Occipital lobe (tissue), 3 donors: ENCODE measurements at places on chromosomes 6 and 20. TPM values are rescaled to one million over a fixed set of nuclear protein-coding genes. Genes with fewer than 3 reads are reported as not detected.

KIFC1 gene
- 3.6 TPM for total RNA-seq

DNA sequence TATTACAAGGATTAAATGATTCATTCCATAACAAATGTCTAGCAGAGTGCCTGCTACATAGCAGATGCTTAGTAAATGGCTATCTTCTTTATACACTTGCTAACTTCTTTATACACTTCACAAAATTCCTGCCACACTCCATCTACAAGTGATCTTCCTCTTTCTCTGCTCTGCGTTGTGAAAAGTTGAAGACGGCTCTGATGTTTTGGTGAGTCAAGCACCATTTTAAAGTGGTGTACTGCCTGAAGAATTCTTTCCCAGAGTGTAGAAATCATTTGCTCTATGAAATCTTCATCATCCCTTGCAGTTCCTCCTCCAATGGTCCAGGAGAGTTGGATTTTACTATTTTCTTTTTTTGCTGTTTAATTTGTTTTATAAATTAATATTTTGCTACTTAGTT, 74.9 kb downstream of the TNFAIP3 start:
- DNase-seq, result no peak

GRCh38 chr6:130787726-130788500, 39.3 kb upstream of the SMLR1 start:
- no peak for DNase-seq

SLC17A9 gene
- total RNA-seq, result 0.16 TPM

DNA sequence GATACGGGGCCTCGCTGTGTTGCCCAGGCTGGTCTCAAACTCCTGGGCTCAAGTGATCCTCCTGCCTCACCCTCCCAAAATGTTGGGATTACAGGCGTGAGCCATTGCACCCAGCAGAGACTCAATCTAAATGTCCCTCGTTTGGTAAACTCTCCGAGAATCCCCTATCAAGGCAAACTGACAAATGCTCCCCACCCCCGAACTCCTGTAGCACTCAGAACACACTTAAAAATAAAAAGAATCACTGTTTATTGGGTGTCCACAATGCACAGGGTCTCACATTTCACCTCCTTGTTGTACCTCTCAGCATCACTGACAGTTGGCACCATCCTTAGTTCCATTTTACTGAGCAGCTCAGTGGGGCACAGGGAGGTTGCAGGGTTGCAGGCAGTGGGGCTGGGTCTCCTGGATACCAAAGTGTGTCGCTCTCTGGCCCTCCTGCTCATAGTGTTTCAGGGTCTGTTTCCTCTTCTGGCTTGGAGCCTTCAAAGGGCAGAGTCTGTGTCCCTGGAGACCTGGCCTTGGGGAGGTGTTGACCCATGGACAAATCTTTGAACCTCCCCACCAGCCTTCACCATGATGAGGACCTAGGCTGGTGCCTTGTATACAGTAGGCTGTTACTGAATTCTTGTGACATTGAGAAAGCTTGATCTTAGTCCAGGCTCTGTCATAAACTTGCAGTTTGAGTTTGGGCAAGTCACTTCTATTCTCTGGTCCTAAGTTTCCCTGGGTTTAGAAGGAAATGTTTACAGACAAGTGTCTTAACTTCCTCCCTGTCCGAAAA, 8.5 kb upstream of the SRC start:
- DNase-seq, result no peak

SLC17A2 gene
- not detected for total RNA-seq
